GM12891 (cell line): ENCODE measurements at places on chromosomes 2 and 18.

GRCh38 chr2:194465641-194466040 lies 1191.4 kb upstream of the SLC39A10 start:
- no peak for DNase-seq

DNA sequence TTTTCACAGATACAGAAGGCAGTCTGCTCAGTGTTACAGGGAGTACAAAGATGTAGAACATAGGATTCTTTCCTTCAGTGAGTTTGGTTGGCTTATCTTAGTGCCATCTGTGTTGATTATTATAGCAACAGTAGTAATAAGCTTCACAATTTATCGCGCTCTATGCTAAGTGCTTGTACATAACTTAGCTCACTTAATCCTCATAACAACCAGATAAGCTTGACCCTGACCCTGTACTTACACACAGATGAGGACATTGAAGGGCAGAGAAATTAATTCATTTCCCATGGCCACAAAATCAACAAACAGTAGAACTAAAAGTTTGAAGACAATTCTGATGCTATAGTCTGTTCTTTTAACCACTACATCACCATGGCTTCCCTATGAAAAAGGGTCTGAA lies 121.8 kb downstream of the SPHKAP start:
- DNase-seq: no peak

DNA sequence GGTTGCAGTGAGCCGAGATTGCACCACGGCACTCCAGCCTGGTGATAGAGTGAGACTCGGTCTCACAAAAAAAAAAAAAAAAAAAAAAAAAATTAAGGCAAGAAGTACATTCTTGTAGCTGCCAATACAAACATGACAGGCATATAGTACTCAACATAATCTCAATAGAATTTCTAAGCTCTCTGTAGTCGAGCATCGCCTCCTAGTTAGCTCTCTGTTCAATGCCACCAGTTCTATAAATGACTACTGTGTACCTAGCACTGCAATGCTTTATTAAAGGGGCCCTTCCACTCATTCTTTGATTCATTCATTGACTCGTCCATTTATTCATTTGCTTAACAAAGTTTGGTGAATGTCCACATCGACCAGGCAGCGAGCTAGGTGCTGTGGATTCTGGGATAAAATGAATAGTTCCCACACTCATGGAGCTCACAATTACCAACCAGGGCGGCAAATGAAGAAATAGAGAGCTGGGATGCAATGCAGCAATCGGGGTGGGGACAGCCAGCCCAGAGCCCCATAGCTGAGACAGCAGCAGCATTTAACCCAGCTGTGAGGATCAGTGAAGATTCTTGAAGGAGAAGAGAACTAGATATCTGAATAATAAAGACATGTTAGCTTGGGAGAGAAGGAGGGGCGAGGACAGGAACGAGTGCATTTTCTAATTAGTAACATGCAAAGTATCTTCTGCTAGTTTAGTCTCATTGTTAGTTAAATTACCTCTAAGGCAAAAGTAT lies 349.8 kb downstream of the LPIN1 start:
- no peak for DNase-seq

DNA sequence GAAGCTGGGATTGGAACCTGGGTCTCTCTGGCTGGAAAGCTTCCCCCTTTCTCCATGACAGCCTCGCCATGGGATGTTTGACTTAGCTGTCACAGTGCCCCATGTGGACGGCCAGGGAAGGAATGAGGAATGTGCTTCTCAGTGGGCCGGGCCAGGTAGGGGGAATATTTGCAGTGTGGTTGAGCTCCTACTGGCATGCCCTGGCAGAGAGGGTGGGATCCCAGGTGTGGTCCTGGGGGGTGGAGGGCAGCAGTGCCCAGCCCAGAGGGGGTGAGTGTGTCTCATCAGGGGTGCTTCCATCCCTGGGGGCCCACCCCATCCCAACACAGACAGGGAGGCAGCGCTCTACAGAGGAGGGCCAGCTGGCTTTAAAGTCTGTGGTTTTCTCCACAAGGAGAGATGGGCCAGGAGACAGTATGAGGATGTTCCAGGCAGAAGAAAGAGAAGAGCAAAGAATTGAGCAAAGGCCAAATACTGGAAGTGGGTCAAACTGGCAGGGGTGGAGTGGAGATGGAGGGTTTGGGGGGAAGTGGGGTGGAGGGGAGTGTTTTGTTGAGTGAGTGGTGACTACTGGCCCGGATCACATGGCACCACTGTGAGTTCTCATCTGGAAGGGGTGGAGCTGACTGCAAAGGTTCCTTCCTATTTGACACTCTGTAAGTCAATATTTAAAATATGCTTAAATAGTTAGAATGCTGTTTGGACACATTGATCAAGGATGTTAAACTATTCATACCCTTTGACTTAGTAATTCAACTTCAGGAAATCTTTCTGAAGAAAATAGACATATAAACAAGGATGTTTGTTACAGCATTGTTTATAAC lies 94.0 kb downstream of the MYCN start:
- no peak for DNase-seq

- DNase-seq: no peak
These were observed 235.3 kb downstream of the ZNF516 start for GRCh38 chr18:76259711-76260110.

DNA sequence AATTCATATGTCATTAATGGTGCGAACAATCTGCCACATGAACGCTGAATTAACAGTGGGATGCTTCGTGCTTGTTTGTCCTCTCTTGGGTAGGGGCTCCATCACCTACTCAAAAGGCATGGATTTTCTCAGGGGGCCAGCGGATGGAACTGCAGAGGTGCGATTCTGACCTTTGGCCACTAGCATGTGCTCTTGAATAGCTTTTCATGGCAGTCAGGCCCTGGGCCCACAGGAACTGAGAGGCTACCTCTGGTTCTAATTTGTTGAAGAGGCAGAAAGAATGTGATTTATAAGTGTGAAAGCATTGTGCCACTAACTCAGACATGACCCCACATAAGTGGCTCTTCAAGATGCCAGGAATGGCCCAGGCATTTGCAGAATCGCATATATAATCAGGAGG lies 283.2 kb downstream of the INSIG2 start:
- DNase-seq: peak; percentile 5

DNA sequence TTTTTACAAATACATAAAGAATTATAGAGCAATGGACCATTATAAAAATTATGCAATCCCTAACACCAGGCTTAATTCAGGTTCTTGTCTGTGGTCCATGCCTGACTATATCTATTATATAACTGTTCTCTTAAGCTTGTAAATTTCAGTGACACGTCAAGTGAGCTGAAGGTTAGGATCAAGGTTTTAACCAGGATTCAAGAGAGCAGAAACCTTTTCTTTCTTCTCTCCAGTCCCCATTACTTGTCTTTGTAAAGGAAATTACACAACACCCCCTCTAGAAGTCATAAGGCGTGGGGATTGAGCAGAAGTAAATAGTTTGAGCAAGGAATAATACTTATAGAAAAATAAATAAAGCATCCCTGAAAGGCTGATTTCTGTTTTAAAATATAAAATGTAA lies 122.0 kb downstream of the ZNF521 start:
- no peak for DNase-seq

- DNase-seq: no peak
These were observed 56.0 kb upstream of the KLF7 start for GRCh38 chr2:207221731-207222130.

- no peak for DNase-seq
These were observed 4.5 kb downstream of the HES6 start for GRCh38 chr2:238235331-238235732.

DNA sequence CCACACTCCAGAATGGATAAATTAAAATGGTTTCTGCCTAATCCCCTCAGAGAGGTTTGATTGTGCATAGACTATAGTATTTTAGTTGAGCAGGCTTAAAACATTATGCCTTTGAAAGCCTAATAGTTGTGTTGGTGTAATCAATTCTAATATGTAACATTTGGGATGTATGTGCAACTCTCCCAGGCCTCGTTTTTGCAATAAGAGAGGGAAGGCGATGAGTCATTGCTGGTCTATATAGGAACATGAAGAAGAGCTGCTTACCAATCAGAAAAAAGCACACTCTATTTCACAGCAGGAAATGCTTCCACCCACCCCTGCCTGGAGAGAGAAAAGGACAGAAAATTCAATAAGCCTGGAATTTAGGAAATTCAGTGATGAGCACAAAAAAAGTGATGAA lies 1424.0 kb upstream of the PIK3C3 start:
- DNase-seq: no peak

GRCh38 chr2:219570194-219570923 lies 980 bp downstream of the OBSL1 start:
- DNase-seq: no peak

DNA sequence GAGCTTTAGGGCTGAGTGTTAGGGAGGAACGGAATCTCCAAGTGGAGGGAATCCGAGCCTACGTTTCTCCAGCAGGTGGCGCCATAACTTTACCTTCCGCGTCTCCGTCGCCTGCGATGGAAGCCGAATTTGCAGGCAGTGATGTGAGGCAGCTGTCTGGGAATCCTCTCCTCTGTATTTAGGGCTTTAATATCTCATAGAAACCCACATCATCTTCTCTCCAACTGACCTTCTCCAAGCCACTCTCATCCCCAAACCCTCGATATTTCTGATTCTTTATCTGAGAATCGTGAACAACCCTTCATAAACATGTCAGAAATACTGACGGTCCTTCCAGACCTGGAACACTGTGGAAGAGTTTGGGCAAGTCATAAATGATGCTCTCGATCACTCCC lies 27.5 kb downstream of the SIX2 start:
- DNase-seq: peak; percentile 68

DNA sequence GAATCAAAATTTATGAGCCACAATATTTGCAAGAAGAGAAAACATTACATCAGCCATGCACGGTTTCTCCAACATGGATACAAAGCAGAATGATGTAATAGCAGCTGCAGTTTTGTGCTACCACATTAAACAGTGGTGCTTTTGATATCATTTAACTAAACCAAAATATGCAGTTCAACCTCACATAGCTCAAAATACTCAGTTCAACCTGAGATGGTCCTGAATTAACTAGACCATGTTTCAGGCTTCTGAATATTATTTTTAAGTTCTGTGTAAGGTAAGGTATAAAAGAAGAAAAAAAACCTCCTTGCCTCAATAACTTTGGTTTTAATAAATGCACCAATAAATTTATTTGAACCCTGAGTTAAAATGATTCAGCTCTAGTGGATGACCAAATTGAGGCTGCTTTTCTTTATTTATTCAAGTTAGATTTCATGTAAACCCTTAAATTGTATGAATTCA lies 18.8 kb upstream of the TSPYL6 start:
- no peak for DNase-seq

GRCh38 chr2:40016151-40016885 lies 237.3 kb upstream of the THUMPD2 start:
- DNase-seq: no peak

DNA sequence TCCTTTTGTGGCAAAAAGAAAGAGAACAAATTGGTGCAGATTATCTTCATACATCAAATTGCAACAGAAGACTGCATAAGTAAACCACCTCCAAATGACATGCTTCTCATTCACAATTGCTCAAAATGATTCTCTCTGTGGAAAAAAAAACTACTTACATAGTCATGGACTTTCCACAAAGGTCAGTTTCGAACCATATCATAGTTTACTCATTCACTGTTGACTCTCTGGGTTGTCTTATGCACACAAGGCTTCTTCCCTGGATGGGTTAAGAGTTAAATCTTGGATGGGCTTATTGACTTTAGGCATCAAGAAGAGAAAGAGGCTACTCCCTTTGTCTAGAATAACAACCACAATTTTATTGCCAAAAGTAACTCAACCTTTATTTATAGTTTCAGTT lies 91.3 kb upstream of the RAB27B start:
- DNase-seq: no peak

DNA sequence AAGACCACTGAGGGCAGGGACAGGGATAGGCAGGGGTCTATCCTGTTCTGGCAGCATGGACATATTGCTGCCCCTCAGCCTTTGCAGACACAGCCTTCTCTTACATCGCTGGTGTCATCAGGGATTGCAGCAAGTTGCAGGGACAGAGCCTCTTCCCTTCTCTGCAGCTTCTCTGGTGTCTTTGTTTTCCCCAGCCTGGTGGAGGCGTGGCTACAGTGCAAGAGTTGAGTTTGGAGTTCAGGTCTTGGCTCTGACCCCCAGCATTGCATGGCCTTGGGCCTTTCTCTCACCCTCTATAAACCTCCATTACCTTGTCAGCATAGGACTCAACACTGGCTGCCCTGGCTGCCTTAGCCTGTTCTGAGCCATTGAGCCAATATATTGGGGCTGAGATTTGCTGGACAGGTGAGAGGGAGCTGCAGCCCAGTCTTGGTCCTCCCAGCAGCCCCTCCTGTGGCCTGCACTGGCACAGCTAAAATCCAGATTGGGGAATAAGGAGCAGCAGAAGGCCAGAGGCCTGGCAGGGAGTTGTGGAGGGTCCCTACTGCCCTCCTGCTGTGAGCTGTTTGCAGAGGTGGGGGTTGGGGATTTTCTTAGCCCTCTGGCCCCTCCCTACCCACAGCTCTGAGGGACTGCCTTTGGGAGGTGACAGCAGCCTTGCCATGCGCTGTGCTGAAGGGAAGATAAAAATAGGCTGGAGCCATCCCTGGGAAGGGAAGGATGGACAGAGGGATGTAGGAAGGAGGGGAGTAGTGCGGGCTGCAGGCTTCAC lies 22.8 kb downstream of the EHD3 start:
- no peak for DNase-seq

DNA sequence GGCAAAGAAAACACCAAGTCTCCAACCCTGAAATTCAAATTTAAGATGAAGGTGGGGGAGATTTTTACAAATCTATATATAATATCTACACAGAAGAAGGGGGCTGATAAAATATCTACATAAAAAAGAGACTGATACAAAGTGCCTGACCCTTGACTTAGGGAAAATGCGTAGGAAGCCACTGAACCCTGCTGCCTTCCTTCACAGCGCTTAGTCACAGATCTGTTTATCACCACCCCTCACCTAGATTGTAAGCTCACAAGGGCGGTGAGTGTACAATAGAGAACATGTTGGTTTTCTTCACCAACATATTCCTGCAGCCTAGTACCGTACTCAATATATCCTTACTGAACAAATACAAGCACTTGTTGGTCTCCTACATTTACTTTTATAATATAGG lies 54.3 kb downstream of the NOL10 start:
- DNase-seq: no peak

DNA sequence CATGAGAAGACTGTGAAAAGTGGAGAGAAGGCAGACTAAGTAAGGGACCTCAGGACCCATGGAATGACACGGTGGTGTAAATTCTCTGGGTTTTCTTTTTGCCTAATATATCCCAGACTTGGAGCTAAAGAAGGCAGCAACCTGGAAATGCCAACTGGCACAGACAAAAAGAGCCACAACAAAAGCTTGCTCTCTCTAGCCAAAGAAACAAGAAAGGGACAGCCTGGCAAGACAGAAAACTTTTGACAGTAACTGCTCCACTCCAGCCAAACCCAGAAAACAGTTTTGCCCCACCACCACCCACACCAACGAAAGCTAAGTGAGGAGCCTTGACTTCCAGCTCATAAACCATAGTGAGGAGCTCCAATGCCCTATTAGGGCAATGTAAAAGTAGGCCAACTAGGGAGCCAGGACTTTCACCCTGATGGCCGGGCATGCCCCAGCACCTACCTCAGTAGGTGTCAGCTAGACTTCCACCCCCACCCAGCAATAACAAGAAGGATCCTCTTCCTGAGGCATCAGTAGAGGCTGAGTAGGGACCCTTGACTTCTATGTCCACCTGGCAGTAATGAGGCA lies 35.5 kb downstream of the PELI1 start:
- DNase-seq: no peak

GRCh38 chr2:100921685-100922161 lies 80.4 kb upstream of the RPL31 start:
- DNase-seq: no peak

- DNase-seq: no peak
These were observed 237.5 kb downstream of the ACTR3 start for GRCh38 chr2:114127372-114127771.

- DNase-seq: no peak
These were observed 539 bp downstream of the LAPTM4A start for GRCh38 chr2:20050646-20051531.

- peak; percentile 30 for DNase-seq
These were observed 44.2 kb upstream of the DSC1 start for GRCh38 chr18:31206787-31207381.
